ENCODE measurements at places on chromosomes 5 and 9.
A peak's percentile ranks its signal among the peaks of the same experiment; 100 is the strongest.

DNA sequence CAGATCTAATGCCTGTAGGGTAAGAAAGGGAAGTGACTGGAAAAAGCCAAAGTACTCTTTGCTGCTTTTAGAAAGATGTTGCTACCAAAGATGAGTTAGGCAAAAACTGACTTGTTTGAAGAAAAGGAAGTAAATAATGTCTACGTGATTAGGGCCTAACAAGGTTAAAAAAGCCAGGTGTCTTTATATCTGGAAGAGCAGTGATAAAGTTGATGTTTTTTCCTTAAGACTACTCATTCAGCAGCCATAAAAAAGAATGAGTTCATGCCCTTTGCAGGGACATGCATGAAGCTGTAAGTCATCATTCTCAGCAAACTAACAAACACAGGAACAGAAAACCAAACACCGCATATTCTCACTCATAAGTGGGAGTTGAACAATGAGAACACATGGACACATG lies 13.5 kb upstream of the AMACR start:
- no peak for DNase-seq

DNA sequence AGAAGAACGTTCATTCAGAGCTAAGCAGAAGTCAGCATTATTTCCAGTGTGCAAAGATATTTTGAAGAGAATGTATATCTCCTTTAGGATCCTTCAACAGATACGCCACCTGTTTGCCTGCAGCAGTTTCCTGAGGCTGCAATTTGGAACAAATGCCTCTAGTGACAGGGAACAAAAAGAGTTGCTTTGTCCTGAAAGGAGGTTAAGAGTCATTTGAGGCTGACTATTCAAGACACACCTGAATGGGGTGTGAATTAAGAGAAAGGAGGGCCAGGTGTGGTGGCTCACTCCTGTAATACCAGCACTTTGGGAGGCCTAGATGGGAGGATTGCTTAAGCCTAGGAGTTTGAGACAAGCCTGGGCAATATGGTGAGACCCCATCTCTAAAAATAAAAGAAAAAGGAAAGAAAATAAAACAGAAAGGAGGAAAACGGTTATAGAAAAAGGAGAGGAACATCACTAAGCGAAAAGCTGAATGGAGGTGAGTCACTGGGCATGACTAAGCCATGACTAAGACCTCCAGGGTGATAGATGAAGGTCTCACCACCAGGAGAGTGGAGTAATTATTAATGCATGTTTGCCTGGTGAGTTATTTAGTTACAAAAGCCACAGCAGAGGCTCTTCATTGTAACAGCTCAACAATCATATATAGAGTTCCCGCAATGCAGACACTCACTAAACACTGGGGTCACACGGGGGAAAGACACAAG lies 255.2 kb upstream of the TNC start:
- no peak for DNase-seq

DNA sequence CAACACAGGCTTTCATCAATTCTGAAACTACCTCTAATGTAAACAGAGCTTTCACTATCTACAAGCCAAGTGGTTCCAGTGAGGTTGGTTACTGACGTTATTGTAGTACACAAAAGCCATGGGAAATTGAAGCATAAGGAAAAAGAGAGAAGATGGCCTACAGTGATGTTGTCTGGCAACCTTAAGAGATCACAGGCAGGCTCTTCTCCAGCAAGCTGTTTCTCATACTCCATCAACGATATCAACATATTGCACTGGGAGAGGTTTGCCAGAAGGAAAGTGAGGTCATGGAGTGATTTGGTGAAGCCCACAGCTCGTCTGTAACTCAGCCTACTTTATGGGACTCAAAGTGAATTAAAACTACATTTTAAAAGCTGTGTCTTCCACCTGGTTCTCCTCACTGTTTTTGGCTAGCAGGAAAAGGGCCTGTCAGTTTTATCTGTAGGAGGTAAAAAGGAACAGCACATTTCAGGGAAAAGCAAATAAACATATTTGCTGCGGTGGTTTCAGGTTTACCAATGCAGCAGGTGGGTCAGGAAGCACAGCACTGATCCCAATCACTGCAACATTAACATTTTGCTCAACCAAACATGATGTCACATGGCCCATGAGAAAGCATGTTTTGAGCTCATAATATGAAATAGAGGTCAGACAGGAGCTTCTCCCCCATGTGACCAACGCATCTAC lies 72.9 kb downstream of the ARSB start:
- DNase-seq = no peak

- no peak for DNase-seq
Measured at GRCh38 chr5:79183011-79183410, 52.9 kb upstream of the JMY start.

DNA sequence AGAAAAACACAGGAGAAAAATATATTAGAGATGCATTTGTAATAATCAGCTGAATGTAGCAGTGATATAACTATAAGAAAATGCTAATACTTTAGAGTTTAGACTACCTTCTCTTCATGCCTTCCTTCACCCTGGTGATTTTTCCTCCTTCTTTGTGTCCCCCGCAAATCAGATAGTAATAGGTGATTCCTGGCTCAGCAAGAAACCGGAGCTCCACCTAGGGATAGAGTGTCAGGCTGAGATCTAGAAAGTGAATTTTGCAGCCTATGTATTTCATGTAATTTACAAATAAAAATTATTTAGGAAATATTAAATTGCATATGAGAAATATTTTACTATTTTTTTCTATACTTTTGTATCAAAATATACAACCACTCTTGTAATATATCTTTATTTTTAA lies 109.8 kb upstream of the ST8SIA4 start:
- DNase-seq = no peak

DNA sequence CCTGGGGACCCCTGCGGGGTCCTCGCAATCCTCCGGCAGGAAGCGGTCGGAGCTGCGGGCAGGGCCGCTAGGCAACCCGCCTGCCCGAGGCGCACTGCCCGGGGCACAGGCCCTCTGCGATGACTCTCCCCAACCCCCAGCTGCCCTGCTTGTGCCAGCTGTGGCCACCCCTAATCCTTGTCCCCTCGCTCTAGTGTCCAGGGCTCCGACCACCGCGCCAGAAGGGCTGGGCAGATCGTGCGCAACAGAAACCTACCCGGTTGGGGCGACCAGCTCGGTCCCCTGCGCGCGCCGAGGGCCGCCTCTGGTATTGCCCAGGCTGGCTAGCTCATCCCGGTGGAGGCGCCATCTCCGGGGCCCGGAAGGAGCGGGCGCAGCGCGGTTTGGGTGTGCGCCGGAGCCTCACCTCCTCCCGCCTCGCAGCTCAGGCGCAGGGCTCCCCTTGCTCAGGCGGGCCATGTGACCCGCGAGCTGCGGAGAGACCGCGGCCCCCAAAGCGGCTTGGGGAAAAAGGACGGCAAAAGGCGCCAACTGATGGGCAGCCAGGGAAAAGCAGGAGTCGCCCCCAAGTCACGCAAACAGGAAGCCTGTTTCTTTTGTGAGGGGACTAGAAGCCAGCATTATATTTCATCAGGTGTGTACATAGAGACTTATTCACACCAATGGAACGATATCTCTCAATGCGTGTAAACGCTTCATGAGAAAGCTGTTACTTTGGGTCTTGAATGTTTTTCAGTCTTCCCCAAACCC lies 46.8 kb upstream of the RNF20 start:
- DNase-seq = peak; percentile 56

DNA sequence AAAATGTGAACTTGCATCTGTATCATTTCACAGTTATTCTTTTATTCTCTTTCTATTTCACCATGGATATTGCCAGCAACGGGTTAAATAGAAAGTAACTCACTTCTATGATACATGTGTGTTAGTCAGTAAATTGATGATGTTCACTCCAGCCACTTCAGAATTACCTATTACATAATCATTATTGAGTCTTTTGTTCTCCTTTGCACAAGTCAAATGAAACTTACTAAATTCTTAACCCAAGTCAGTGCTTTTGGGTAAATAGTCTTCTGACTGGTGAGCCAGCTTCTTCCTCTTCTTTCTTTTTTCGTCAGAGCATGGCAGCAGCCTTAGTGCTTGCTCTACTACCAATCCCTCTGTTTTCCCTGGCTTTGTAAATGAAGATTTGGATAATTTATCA lies 344.3 kb downstream of the RAB3C start:
- DNase-seq = no peak

GRCh38 chr9:118222375-118222774 lies 518.2 kb downstream of the TLR4 start:
- DNase-seq = no peak

- no peak for DNase-seq
Measured at GRCh38 chr9:86978922-86979474, 31.7 kb upstream of the GAS1 start.

GRCh38 chr9:89839449-89839848 lies 234.6 kb downstream of the GADD45G start:
- no peak for DNase-seq

- no peak for DNase-seq
Measured at GRCh38 chr5:167049043-167049663, 1242.3 kb upstream of the WWC1 start.

DNA sequence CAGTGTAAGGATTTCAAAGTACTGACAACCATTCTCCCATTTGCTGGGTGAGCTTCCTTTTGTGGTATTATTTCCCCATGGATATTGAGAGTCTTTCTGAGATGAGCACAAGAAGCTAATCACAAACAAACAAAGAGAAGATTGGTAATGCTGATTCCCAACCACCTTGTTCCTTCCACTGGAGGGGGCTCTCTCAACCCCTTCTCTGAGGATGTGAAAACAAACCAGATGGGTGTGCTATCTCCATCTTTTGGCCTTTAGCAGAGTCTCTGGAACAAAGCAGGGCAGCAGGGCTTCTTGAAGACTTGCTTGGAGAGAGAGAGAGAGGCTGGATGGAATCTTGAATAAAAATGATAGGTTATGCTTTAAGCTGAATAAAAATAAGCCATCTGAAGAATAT lies 576.7 kb upstream of the ZNF462 start:
- DNase-seq = no peak

DNA sequence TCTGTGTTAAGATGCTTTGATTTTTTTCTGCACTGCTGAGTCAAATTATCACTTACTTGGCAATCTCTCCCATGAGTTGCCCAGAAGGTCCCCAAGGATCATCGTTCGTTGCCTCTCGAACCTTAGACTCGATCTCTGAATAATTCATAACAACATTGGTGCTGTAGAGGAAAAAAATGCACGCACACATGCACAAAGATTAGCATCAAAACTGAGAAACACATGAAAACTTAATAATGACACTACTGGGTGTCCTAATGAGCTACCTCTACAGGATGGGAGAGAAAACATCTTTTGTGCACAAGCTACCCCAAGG lies 41.6 kb downstream of the CLINT1 start:
- DNase-seq = no peak

GRCh38 chr5:43601454-43602260 lies 1.3 kb upstream of the NNT start:
- no peak for DNase-seq

DNA sequence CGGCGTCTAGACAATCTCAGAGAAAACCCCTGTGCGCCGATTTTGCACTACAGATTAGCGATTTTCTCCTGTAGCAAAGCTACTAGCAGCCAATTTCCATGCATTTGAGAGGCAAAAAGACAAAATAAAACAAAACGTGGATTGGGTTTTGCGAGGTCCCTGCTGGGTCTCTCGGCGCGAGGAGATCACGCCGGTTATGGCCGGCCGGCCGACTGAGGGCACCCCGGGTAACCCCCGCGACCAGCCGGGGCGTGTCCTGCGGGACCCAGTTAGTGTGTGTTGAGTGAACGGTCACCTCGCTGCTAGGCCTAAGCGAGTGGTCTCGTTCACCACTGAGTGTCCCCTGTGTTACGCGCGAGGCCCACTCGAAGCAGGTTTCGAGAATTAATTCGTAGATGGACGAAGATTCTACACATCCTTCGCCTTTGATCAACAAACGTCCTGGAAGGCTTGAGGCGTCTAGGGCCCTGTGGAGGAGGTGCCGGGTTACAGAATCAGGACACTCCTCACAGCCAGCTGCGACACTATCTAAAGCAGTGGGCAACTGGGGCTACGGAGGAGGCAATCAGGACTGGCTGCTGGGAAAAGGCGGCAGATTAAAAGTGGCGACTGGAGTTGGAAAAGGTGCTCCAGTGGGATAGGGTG lies 764 bp upstream of the VDAC1 start:
- peak; percentile 70 for DNase-seq

DNA sequence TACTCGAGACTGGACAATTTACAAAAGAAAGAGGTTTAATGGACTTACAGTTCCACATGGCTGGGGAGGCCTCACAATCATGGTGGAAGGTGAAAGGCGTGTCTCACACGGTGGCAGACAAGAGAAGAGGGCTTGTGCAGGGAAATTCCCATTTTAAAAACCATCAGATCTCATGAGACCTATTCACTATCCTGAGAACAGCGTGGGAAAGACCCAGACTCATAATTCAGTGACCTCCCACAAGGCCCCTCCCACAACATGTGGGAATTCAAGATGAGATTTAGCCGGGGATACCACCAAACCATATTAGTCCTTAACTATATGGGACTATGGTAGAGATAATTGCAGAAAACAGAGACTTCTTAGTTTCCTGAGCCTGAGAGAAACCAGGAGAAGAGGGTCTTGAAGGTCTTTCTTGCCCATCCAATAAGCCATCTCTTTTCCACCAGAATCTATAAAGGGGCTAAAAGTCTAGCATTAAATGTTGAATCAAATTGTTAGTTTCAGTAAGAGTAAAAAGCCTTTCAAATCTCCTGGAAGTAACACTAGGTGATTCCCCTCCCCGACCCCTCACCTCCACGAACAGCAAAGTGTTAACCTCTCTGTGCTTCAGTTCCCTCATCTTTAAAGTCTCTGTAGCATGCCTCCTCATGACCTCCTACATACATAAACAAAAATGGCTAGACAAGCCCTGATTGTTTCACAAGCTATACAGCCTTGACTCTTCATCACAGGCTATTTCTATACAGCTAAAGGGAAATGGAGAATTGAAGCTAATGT lies 259.1 kb downstream of the TMEM167A start:
- no peak for DNase-seq

DNA sequence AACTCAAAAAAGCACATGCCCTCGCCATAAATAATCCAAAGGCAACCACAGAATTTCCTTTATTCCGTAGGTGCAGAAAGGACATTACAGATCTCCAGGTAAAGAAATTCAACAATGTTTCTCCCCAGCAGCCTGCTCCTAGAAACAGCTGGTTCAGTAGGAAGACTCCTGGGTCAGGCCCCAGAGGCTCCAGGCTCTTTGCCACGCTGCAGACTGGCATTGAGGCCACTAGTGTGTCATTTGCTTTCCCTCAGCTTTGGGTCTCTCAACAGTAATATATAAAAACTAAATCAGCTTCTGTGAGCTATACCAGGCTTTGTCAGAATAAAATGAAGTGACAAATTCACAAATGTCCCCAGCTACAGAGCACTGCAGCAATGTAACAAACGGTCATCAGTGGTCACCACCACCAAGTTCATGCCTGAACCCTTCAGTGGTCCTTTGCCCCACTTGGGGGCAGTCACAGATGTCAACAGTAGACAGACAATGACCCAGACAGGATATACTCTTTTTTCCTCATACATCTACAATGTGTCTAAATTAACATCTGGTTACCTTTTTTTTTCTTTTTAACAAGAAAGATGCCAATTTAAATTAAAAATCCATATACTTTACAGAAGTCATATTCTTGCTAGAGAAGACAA lies 93.5 kb downstream of the MARCHF3 start:
- no peak for DNase-seq

GRCh38 chr5:56413546-56413945 lies 180.4 kb upstream of the ANKRD55 start:
- no peak for DNase-seq
